ENCODE measurements at places on chromosomes 5 and 9.
A peak's percentile ranks its signal among the peaks of the same experiment; 100 is the strongest.

- DNase-seq, result no peak
These were observed 30.9 kb downstream of the NR4A3 start for GRCh38 chr9:99852617-99853016.

- no peak for DNase-seq
These were observed 148.4 kb downstream of the SIL1 start for GRCh38 chr5:139049780-139050179.

- DNase-seq, result no peak
These were observed 66.8 kb downstream of the MED27 start for GRCh38 chr9:132012704-132013357.

GRCh38 chr5:93430673-93431199, 150.3 kb downstream of the NR2F1-AS1 start:
- DNase-seq, result no peak

GRCh38 chr9:132849185-132849706, 28.8 kb downstream of the AK8 start:
- DNase-seq, result no peak

GRCh38 chr9:35406183-35406959, 83.5 kb upstream of the RUSC2 start:
- no peak for DNase-seq

DNA sequence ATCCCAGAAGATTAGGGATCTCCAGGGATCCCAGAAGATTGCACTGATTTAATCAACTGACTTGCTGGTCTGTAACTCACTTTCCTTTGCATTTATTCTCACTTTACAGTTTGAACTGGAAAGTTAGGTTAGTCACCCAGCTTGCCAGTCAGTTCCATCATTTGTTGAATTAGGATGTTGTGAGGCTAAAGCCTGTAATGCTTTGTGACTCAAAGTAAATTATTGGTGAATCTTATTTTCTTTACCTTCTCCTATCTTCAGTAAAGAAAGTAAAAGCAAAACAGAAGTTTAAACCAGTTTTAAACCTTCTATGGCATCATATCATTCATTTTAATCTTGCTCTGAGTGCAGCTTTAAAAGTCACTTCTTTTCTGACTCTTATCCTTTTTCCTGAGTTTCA, 85.8 kb downstream of the SLC44A1 start:
- no peak for DNase-seq

DNA sequence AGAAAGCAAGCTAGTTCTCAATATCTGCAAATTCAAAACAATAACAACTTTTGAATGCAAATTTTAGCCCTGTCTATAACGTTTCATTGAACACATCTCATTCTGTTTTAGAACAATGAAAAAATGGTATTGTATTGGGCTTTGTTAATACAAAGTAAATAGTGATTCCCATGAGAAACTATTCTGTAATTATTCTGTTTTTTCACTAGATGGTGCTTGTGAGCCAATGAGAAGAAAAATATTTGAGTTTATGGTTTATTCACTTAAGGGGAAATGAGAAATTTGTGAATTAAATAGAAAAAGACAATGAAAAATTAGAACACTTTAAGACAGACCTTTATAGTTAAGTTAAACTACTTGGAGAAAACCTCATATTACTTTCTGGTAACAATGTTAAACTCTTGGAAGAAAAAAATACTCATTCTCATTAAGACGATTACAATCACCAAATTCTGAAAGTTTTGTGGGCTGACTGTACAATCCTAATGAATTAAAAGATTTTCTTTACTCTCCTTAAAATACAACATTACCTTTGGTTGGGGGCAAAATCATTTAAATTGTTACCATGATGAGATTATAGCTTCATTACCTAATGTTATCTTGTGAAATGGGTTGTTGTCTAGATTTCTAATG, 127.0 kb downstream of the NNT start:
- DNase-seq, result peak; percentile 7

DNA sequence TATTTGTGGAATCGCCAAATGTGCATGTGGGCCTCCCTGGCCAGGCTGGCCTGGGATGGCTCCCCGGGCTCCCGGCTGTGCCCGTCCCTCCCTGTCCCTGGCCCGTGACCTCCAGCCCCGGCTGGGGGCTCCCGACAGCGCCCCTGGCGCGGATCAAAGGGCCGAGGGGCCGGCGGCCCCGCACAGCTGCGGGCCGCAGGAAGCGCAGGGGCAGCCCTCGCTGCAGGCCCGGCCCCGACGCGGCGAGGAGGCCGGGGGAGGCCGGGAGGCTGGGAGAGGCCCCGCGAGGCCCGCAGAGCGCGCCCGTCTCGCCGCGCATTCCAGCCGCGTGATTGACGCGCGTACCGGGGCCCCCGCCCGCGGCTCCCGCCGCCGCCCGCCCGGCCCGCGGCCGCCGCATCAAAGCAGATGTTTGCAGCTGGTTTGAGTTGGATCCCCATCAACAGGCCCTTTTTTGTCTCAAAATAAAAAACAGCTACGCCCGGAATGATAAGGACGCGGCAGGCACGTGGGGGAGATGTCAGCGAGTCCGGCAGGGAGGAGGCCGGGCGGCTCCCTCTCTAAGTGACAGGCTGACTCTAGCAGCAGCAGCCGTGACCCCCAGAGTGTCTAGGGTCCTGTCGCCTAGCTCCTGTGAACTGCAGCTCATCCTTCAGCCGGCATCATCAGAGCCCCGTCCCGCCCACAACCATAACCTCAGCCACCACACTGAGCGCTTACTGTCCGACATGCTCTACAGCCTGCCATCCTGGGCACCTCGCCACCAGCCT, 69.4 kb downstream of the LMX1B start:
- no peak for DNase-seq

GRCh38 chr5:120805131-120805530, 341.0 kb downstream of the PRR16 start:
- DNase-seq, result no peak

Measured in AG09319 (cell line).